ENCODE measurements at places on chromosomes 2 and 18.

DNA sequence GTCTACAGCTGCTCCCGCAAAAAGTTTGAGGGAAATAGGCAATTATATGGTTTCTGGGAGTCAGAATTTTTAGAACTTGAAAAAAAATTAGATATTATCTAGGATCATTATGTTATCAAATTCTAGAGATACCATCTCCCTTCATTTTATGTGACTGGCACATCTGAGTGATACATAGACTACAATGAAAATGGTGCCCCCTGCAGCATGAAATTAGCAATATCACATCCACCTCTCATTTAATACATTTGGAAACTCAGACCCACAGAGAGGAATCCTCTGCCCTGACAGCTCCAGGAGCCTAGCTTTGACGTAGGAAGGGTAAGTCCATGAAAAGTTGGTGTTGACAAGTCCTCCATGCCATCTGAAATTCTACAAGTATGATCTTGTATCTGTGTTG, 381.6 kb downstream of the SUCLG1 start:
- DNase-seq, result no peak

GRCh38 chr2:62089658-62090057, 106.3 kb upstream of the B3GNT2 start:
- no peak for DNase-seq

GRCh38 chr18:73264562-73264921, 396.8 kb upstream of the NETO1 start:
- no peak for DNase-seq

DNA sequence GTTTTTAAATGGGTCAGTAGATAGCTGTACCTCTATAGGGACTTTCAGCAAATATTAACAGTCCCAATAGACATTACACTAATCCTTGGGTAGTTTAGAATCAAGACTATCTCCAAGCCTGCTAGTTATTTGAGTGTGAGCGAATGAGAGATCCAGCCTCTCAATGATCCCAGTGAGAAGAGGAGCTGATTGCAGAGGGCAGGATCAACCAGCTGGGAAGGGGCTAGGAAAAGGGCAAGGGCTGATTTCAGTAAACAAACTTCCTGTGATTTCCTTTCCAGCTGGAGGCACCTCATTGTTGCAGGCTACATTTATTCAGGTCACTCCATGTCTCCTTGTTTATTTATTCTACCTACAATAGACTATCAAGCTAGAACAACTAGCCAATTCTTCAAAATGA, 84.1 kb upstream of the CTNNA2 start:
- DNase-seq, result no peak

DNA sequence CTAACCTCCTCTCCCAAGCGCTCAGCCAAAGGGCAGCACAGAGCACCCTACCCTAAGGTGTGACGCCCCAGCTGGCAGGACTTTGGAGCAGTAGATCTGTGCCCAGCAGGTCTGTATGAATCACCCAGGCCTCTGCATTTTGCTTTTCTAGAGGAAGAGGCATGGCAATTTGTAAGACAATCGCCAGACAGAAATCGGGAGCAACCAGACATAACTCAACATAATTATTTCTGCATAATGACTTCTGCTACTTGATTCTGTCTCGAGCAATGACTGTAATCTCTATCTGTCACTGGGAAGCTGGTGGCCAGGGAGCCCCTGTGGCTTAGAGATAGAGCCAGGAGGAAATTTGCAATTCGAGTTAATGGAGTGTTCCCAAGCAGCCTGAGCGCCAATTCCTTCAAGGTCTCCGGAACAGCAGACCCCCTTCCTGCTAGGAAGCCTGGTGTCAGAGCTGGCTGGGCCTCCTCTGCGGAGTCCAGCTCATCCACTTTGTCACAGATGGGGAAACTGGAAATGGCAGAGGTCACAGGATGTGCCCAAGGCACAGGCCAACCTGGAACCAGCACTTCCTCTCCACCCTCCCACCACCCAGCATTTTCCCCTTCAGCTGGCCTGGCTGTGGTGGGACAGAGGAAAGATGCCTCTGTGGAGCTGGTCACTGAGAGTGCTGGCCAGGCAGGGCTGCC, 55.0 kb downstream of the ODC1 start:
- no peak for DNase-seq

DNA sequence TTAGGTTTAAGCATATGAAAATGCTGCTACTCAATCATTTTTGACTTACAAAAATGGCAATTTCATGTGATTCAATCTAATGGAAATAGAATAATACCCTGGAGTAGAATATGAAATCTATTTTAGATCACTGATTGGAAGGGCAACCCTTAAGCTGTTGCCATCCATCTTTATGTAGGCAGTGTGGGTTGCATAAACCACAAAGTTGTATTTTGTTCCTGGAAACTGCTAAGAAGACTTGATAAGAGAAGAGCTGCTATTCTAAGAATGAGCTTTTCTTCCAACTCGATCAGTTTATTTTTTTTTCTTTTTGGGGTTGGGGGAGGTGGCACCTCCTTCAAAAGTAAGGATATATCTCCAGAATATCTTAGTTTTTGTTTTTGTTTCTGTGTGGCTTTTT, 60.2 kb downstream of the CAVIN2 start:
- DNase-seq, result no peak

DNA sequence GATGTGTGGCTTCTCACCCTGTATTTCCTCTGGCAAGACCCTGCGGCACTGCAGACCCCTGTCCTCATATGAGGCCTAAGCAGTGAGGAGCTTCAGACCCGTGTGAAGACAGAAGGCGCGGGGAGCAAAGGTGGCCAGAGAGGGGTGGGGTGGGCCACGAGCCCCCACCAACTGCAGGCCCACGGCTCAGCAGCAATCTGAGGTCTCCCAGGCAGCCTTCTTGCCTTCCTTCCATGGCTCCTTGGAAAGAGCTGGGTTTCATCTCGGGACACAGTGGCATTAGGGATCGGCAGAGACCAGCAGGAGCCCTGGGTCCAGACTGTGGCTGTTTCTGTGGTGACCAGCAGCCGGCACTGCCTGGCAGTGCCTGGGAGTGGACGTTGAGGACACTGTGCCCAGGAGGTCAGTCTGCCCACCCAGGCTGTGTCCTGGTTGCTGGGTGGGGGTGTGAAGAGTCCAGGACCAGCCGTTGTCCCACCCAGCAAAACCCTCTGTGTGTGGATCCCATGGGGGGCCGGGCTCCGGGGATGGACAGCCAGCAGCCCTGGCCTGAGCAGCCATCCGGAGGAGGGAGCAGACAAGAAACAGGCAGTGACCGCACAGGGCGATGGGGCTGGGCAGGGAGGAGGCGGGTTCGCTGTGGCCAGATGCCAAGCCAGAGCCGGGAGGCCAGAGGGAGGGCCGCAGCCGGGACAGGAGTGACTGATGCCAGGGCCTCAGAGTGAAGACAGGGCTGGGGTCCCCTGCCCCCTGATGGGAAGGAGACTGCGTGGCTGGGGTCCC, 73.8 kb downstream of the RRM2 start:
- no peak for DNase-seq

DNA sequence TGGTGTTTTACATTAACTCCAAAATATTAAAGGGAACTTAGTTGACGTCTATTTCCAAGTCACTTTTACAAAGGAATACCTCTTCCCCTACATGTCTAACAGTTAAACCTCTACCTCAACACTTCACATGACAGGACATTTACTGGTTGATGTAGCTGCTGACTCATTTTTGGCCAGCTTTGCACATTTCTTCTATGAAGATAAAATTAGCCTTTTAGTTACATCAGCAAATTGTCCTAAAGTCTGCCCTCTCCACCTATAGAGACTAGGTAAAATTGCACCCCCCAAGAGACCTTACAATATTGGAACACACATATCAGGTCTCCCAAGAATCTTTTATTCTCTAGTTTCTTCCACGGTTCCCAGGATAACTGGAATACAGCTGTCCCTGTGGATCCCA, 10.1 kb upstream of the CERS6 start:
- DNase-seq, result no peak
